ENCODE measurements at places on chromosomes 16 and 17.

DNA sequence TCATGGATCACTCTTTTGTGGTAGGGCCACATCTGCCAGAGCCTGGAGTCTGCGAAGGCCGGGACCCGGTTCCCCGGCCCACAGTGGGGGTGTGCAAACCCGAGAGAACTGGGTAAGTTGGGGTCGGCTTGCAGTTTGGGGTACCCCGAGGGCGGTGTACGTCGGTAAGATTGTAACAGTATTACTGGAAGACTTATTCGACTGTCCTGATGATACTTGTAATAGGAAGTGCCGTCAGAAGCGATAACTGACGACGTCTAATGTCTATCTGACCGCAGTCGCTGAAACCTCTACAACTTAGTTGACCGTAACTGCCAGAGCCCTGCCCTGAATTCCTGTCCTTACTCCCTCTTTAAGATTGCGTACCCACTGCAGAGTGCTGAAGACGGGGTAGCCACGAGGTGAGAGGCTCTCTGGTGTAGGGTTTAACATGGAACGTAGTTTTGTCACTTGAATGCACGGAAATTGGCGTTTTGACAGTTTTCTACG is 24.0 kb downstream of the TRPV2 start:
- peaks cover 52% of the 10 kb centered on the region for H3K4me1 ChIP-seq
- peak overlapping the region; percentile 77 for H3K27ac ChIP-seq
- H3K27me3 ChIP-seq, result no peaks in the 10 kb centered on the region

GRCh38 chr17:53950207-53950857 is 127.6 kb downstream of the KIF2B start:
- H3K4me1 ChIP-seq, result no peaks in the 10 kb centered on the region
- no peaks in the 10 kb centered on the region for H3K27me3 ChIP-seq
- no peak overlapping the region for H3K4me3 ChIP-seq
- no peaks in the 10 kb centered on the region for H3K36me3 ChIP-seq
- H3K27ac ChIP-seq, result no peak overlapping the region

- H3K4me3 ChIP-seq, result no peak overlapping the region
- H3K4me1 ChIP-seq, result peaks cover 14% of the 10 kb centered on the region
- no peak for DNase-seq
- peaks cover 13% of the 10 kb centered on the region for H3K27me3 ChIP-seq
Measured at GRCh38 chr16:84371553-84371865, 3.2 kb downstream of the ATP2C2 start.

- H3K36me3 ChIP-seq, result no peaks in the 10 kb centered on the region
- H3K27me3 ChIP-seq, result no peaks in the 10 kb centered on the region
- no peak for DNase-seq
- H3K4me3 ChIP-seq, result no peak overlapping the region
- H3K4me1 ChIP-seq, result no peaks in the 10 kb centered on the region
Measured at GRCh38 chr17:6910987-6911603, 79.6 kb upstream of the TEKT1 start.

GRCh38 chr17:66560691-66561090 is 258.3 kb downstream of the PRKCA start:
- H3K36me3 ChIP-seq, result no peaks in the 10 kb centered on the region
- no peak overlapping the region for H3K27ac ChIP-seq
- no peaks in the 10 kb centered on the region for H3K27me3 ChIP-seq
- no peak for DNase-seq

DNA sequence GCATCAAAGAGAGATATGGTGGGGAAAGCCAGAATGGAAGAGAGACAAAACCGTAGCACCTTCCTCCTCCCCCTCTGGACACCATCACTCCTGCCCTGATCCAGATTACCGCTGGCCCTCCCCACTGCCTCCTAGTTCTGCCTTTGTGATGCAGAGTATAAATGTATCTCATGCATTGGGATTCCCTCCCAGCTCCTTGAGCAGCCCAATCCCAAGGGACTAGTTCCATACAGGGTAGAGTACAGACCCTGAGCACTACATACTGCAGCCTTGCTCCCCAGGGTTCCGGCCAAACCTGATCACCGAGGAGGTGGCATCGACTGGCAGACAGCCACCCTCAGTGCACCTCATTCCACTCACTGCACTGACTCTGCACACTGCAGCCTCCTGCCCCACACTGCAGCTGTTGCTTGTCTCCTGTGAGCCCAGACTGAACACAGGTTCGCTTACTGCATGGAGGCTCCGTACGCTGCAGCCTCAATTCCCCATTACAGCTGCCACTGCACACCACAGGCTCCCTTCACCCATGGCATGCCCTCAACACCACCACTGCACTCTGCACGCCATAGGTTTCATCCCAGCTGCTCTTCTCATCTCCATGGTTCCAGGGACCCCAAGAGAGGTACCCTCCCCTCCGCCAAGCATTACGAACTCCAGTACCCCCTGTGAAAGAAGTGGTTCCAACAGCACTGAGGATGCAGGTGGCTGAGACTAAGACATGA is 1.7 kb upstream of the THRA start:
- no peak overlapping the region for H3K27ac ChIP-seq
- no peak for DNase-seq
- H3K4me1 ChIP-seq, result peaks cover 33% of the 10 kb centered on the region
- H3K36me3 ChIP-seq, result no peaks in the 10 kb centered on the region
- H3K4me3 ChIP-seq, result no peak overlapping the region
- no peaks in the 10 kb centered on the region for H3K27me3 ChIP-seq

GRCh38 chr16:1493746-1494094 is 560 bp downstream of the TELO2 start:
- peaks cover 1% of the 10 kb centered on the region for H3K36me3 ChIP-seq
- peak overlapping the region; percentile 94 for H3K4me3 ChIP-seq
- no peak for DNase-seq
- no peaks in the 10 kb centered on the region for H3K27me3 ChIP-seq
- H3K27ac ChIP-seq, result peak overlapping the region; percentile 90
- peaks cover 21% of the 10 kb centered on the region for H3K4me1 ChIP-seq

GRCh38 chr17:4657678-4658077 is 16.2 kb upstream of the ALOX15 start:
- H3K27ac ChIP-seq, result no peak overlapping the region
- no peak overlapping the region for H3K4me3 ChIP-seq
- DNase-seq, result no peak
- H3K4me1 ChIP-seq, result no peaks in the 10 kb centered on the region

- no peaks in the 10 kb centered on the region for H3K36me3 ChIP-seq
- H3K27me3 ChIP-seq, result no peaks in the 10 kb centered on the region
- no peak overlapping the region for H3K27ac ChIP-seq
- H3K4me1 ChIP-seq, result peaks cover 12% of the 10 kb centered on the region
Measured at GRCh38 chr17:8681170-8681949, 50.8 kb upstream of the MYH10 start.

DNA sequence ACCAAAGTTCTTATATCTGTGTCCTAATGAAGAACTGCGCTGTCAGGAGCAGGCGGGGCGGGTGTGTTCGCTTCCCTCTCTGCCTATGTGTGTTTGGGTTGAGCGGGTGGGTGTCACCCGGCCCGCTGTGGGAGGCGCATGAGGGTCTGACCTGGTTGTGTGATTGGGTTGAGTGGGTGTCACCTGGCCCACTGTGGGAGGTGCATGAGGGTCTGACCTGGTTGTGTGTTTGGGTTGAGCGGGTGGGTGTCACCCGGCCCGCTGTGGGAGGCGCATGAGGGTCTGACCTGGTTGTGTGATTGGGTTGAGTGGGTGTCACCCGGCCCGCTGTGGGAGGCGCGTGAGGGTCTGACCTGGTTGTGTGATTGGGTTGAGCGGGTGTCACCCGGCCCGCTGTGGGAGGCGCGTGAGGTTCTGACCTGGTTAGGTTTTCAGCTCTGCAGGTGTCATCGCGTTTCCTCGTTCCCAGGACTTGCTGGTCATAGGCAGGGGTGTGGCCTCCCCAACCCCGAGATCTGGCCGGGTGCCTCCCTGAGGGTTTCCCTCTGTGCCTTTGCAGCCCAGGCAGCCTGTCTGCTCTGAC is 69.6 kb upstream of the ZNF750 start:
- no peaks in the 10 kb centered on the region for H3K27me3 ChIP-seq
- peak overlapping the region; percentile 85 for H3K27ac ChIP-seq
- H3K4me3 ChIP-seq, result no peak overlapping the region
- peaks cover 19% of the 10 kb centered on the region for H3K4me1 ChIP-seq

DNA sequence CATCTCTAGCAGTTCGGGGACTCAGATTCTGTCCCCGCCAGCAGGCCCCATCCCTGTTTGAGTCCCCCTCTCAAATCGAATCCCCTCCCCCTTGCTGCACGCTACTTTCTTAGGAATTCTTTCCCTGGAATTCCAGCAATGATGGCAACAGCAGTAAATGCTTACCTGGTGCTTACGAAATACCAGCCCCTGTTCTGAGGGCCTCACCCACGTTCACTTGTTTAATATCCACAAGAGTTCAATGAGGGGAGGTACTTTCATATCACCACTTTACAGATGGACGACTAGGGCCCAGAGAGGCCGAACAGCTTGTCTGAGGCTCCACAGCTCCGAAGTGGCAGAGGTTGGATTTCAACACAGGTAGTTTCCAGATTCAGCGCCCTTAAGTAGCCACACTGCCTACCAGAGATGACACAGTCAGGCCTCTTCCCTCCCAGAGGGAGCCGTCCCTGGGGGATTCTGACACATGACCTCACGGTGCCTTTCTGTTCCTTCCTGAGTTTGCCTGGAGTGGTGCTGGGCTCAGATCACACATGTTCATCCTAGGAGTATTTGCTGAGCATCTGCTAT is 120.7 kb upstream of the GSE1 start:
- DNase-seq, result no peak
- peaks cover 29% of the 10 kb centered on the region for H3K4me1 ChIP-seq
- no peaks in the 10 kb centered on the region for H3K36me3 ChIP-seq
- no peaks in the 10 kb centered on the region for H3K27me3 ChIP-seq

DNA sequence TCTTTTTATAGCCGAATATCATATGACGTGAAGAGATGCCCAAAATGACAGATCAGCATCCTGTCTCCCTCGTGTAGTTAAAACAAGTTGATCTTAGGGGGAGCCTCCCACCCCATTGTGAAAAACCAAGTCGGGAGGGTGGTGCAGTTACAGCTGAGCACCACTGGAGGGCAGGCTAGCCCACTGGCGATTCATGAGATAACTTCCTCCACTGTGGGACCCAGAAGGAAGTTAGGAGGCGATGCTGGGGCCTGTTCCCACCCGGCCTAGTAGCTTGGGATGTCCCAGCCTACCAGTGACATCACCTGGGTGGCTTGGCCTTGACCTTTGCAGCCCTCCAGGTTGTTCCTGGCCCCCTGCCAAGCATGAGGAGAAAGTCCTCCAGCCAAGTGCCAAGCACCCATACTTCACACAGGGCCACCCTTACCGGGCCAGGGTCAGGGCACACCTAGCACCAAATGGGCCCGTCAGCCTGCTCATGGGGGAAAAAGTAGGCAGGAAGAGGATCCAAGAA is 8.1 kb upstream of the CPNE2 start:
- peak overlapping the region; percentile 35 for H3K27ac ChIP-seq
- H3K36me3 ChIP-seq, result no peaks in the 10 kb centered on the region
- DNase-seq, result peak; percentile 66
- no peaks in the 10 kb centered on the region for H3K27me3 ChIP-seq
- no peak overlapping the region for H3K4me3 ChIP-seq

DNA sequence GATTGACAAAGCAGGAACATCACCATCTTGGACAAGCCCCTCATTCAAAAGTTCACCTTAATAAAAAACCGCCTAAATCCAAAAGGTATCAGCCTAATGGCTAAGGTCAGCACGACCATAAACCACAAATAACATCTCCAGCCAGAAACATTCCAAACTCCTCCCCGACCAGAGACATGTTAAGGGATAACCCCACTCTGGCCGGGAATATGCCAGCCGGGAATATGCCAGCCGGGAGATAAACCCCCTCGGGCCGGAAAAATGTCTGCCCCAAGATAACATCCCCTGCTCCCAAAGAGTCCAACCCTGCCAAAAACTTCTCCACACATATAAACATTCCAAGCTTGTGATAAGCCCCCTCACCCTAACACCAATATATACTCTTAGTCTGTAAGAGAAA is 1.4 kb downstream of the DHX33 start:
- no peak overlapping the region for H3K4me3 ChIP-seq
- no peaks in the 10 kb centered on the region for H3K36me3 ChIP-seq
- peaks cover 24% of the 10 kb centered on the region for H3K4me1 ChIP-seq

- H3K27ac ChIP-seq, result no peak overlapping the region
- H3K36me3 ChIP-seq, result no peaks in the 10 kb centered on the region
- no peak overlapping the region for H3K4me3 ChIP-seq
- no peak for DNase-seq
- H3K4me1 ChIP-seq, result no peaks in the 10 kb centered on the region
- no peaks in the 10 kb centered on the region for H3K27me3 ChIP-seq
Measured at GRCh38 chr16:49179714-49180330, 101.8 kb downstream of the CBLN1 start.

DNA sequence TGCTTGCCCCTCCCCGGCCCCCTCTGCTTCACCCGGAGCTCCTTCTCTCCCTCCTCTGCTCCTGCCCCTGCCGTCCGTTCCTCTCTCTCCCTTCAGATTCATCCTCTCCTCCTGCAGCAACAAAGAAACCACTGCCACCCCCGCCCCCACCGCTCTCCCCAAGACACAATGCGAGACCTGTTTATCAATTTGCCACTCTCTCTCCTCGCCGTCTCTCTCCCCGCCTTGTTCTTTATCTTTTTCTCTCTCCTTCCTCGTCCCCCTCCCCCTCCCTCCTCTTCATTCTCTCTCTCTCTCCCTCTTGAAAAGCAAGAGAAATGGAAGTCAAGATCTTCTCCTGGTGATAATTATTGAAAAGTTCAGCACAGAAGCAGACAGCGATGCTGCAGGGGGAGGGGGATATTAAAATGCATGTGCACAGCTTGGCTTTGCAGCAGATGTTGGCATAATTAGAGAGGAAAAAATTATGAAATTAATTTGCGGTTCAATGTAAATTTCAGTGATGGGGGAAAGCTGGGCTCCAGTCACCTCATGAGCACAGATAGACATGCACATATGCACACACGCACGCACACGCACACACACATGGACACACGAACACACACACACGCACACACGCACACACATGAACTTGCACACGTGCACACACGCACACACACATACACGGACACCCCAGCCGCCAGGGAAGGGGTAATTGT is 58.1 kb upstream of the CBFA2T3 start:
- no peaks in the 10 kb centered on the region for H3K4me1 ChIP-seq
- no peaks in the 10 kb centered on the region for H3K27me3 ChIP-seq
- H3K4me3 ChIP-seq, result no peak overlapping the region
- H3K27ac ChIP-seq, result no peak overlapping the region
- no peak for DNase-seq

GRCh38 chr17:37361543-37361942 is 14.2 kb upstream of the C17orf78 start:
- DNase-seq, result no peak
- H3K36me3 ChIP-seq, result no peaks in the 10 kb centered on the region
- no peak overlapping the region for H3K4me3 ChIP-seq

Measured in body of pancreas (tissue), 4 donors.